ENCODE measurements at places on chromosomes 2 and 18.

- DNase-seq = no peak
These were observed 10.0 kb downstream of the WDR35 start for GRCh38 chr2:19979932-19980331.

- no peak for DNase-seq
These were observed 143.5 kb downstream of the DNAH7 start for GRCh38 chr2:195925120-195925519.

- DNase-seq = no peak
These were observed 121.1 kb downstream of the ACOXL start for GRCh38 chr2:110853516-110853915.

DNA sequence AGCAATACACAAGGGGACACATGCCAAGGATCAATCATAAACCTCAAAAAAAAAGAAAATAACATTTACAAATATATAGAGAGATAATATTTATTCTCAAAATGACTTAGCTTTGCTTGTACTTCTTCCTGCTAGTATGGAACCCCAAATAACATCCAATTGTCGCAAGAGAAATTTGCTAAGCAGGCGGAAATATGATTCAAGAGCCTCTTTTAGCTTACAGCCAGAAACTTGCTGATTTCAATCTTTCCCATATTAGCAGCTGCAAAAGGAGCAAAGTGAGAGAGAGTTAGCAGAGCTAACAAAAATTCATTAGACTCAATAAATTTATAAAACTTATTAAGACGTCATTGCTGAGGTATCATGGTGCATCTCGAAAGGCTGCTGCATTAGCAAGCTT lies 294.9 kb downstream of the FSIP2 start:
- DNase-seq = no peak

DNA sequence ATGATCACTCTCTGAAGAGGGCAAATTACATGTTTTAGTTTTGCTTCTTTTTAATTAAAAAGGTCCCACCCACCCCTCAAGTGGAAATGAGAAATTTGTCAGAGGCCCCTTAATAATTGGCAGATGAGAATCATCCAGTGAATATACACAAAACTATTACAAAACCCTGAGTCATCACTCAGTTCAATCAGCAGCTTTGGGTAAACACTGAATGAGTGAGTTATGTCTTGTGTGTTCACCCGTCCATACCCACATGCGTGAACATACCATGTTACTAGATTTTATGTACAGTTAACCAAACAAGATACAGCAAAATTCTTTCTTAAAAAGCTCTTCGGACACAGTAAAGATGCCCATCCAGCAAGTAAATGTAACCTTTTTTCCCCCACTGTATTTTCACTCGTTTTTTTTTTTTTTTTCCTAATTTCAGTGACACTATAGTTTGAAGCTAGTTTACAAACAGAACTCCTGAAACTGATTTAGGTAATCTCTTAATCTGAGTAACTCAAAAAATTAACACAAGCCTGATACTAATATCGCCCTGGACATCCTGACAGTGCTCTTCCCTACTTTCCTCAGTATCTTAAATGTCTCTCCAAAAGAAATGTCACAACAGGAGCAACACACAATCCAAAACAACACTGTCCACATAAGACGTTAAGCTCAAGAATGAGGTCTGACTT lies 1.4 kb downstream of the PSME4 start:
- no peak for DNase-seq

Data from AG04449 (cell line).